ENCODE measurements at places on chromosomes 3 and 15.

DNA sequence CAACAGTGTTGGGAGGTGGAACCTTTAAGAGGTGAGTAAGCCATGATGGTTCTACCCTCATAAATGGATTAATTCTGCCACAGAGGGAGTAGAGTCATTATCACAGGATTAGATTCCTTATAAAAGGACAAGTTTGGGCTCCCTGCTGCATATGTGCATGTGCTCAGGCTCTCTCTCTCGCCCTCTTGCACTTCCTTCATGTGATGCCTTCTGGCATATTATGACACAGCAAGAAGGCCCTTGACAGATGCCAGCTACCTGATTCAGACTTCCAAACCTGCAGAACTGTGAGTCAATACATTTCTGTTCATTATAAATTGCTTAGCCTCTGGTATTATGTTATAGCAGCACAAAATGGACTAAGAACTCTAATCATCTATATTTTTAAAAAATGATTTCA lies 205.3 kb downstream of the CTNNB1 start:
- no peak for DNase-seq

DNA sequence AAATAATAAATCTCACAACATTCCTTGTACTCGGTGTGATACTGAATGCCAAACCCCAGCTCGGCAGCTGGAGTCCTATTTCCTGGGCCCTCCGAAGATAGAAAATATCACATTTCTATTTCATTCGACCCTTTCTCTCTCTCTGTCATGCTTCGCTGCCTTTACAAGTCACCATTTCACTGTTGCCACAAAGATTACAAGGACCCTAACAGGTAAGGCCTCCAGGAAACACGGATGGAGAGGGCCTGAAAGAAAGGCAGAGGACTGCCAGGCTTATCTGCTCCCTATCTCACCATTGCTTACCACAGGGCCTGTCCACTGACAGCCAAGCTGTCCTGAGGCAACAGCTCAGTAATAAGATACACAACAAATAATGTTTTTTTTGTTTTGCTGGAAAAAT lies 376.5 kb downstream of the MECOM start:
- DNase-seq = no peak

DNA sequence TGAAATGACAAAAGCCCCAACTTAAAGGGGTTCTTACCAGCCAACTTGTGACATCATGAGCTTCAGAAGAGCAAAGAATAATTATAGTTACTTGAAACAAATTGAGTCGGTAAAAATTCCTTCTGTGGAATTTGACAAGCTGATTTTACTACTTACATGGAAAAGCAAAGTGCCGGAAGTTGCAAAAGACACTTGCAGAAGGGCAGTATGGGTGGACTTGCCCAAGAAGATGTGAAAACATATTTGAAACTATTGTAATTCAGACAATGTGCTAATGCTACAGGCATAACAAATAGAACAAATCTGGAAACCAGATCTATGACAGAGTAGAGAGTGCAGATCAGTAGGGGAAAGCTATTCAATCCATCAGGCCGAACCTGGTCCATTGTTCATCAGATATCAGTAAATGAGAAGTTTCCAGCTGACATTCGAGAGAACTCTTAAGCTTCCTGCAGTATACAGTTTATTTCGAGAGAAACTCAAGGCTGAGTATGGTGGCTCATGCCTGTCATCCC lies 2.5 kb upstream of the KIF7 start:
- no peak for DNase-seq

DNA sequence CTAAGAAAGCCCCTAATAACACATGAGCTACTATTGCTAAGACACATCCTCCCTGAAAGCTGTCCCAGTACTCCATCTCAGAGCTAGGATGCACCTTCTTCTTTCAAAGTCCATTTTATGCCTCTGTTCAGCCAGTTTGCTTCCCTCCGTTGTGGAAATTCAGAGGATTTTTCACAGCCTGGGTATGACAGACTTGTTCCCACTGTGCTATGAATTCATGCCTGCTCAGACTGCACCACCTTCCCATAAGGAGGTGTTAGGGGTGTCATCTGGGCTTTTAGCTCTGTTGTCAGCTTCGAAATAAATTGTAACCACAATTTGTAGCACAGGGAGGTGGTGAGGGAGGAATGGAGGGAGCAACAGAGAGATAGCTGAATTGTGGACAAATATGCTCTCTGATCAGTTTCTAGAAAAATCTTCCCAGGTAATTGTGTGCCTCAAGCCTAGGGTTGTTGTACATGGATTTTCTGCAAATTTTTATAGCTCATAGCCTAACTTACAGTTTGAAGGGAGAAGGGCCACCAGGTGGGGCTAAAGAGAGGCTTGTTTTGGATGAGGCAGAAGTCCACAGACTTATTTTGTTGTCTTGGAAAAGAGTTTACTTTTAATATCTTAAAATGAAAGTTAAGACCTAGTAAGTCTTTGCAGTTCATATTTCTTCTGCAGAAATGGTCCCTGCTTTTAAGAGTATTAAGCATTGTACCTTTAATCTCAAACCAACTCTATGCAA lies 462.0 kb downstream of the PDCD6IP start:
- no peak for DNase-seq

DNA sequence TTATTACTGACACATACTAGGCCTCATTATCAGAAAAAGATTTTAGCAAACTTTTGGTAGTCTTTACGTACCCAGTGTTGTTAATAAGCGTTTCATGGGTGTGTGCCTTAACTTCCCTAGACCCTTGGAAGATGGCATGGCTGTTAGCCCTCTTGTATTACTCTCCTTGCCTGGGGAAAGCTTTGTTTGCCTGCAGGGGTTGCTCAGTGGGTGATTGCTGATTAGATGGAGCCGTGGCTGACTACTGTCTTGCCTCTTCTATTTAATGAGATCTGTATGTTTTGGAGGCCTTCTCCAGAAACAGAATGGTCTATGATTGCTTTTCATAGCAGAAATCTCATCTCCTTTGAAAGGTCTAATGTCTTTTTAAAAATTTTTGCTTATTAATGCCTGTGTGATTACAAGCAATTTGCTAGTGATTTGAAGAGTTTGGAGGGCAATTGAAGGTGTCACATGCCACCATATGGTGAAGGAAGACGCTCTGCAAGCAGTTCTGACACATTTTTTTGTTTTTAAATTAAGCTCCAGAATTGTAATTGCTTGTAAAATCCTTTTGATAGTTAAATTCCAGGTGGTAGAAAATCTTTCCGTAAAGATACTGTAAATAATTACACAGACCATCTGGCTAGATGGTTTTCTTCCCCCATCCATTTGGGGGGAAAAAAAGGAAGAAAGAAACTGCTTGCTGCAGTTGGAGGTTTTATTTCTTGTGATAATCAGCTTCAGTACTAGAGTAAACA lies 11.4 kb upstream of the C3orf20 start:
- DNase-seq = no peak

Measured in NCI-H146 (cell line).